Activated CD4-positive, CD25-positive, alpha-beta regulatory T cell (primary cell): ENCODE measurements at places on chromosomes 4 and X.

DNA sequence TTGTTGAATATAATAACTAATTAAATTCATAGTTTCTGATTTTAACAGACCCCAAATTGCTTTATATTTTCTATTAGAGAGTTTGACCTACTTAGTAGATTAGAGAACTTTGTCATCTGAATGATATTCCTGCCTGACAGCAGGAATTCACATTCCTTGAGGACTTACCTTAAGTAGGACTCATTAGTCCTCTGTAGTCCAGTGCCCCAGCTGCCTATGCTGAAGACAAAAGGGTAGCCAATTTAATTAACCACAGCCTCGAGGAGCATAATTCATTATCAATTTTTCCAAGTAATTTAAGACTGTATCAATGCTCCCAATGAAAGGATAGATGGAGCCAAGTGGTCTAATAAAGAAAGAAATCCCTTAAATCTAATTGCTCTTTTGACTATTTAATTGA, 1405.0 kb upstream of the IGFBP7 start:
- DNase-seq = no peak

GRCh38 chr4:173731257-173731656, 201.2 kb upstream of the HAND2 start:
- no peak for DNase-seq

DNA sequence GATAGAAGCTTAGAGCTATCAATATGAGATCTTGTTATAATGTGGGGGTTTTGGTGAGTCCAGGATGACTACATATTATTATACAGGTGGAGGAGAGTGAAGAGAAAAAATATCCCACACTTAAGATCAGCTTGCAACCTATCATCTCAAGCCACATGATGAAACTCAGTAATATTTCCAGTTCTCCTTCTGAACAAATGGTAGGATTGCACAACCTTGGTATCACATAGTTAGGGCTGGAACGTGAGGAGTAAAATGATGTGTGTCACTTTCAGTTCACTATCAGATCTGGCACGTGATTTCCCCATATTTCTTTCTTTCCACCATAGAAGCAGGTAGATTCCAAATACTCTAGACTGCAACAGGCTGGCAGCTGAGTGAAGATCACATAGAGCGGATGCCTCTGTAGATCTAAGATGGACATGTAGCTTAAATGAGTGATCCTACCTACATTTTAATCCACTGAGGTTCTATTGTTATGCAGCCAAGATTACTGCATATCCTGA, 150.6 kb upstream of the ANKRD50 start:
- no peak for DNase-seq

DNA sequence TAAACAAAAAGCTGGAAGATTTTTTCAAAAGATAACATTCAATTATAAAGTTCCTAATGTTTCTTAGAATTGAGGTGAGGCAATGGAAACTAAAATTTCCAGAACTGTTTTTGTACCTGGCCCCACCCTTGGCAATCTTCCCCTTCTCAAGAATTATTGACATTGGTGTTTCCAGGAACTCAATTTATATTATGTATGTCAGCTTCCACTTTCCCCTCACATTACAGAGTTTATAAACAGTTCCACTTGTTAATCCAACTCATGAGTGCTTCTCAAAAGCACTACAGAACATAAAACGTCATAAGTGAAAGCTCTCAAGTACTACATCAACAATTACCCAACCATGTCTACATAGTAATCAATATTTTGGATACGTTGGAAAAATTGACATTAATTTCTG, 107.4 kb downstream of the FAM13A start:
- no peak for DNase-seq

- DNase-seq = no peak
These were observed 991.6 kb downstream of the FAT4 start for GRCh38 chr4:126306152-126306869.

- DNase-seq = no peak
These were observed 45.5 kb downstream of the TSPAN7 start for GRCh38 chrX:38606821-38607220.

DNA sequence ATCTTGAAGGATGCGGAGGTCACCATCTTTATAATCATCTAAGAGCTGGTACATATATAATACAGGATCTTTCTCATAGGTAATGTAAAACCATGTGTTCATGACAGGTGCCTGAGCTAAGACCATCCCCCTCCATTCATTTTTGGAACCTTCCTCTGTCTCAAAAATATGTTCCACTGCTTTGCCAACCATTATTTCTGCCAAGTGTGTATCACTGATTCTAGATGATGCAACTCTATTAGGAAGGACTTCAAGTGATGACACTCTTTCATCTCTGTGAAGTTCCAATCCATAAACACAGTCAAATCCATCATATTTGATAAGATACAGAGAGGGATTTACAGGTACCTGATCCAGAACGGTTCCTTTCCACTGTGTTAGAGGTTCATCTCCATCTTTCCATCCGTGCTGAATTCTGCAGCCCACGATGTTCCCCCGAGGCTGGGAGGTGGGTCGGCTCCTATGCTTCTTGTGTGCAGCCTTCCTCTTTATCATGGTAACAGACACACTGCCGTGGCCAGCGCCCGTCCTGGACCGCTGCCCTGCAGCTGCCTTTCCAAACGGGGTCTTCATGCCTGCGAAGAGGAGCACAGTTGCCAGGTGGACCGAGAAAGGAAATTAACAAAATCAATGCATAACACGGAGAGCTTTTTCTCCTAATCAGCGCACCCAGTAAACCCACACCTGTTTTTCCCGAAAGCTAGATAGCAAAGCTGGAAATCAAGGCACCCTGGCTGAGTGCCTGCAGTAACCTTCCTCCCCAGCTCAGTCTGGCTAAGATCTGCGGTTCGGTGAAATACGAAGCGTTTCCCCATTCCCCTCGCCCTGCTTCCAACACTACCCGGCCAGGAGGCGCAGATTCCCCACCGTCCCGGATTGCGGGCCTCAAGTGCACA, 718 bp downstream of the SPIN3 start:
- no peak for DNase-seq

GRCh38 chr4:180665481-180665880, 1577.7 kb upstream of the TENM3 start:
- no peak for DNase-seq

DNA sequence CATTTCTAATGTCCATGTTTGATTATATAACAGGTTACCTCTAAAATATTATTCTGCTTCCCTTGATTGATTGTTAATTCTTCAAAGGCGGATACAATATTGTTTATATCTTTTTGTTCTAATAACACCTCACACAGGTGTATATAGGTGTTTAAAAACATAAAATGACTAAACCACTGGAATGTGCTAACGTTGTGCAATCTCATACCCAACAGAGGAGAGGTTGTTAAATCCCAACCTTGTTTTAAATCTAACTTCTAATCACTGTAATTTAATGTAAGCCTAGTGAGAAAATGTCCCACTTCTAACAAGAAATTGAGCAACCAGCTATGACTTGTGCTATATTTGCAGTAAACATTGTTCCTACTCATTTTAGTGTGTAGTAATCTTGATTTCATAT, 1.3 kb downstream of the ODAM start:
- no peak for DNase-seq

GRCh38 chr4:109872950-109873656, 25.2 kb downstream of the LRIT3 start:
- DNase-seq = no peak

GRCh38 chr4:41106081-41106480, 108.3 kb downstream of the APBB2 start:
- no peak for DNase-seq

DNA sequence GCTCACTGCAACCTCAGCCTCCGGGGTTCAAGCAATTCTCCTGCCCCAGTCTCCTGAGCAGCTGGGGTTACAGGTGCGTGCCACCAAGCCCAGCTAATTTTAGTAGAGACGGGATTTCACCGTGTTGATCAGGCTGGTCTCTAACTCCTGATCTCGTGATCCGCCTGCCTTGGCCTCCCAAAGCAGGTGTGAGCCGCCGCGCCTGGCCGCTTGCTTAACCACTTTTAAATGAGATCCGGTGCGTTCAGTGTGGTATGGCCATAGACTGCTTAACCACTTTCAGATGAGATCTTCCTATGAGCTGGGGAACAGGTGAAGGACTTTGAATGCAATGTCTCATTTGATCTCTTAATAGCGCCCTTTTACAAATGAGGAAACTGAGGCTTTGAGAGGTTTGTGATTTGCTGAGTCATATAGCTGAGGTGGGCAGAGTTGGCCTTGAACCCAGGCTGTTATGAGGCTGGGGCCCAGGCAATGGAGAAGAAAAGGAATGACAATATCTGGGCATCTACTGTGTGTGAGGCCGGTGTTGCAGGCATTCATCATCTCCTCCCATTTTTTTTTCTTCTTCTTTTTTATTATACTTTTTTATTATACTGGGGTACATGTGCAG, 41.9 kb upstream of the NSG1 start:
- no peak for DNase-seq

- DNase-seq = no peak
These were observed 99.2 kb upstream of the ARSJ start for GRCh38 chr4:114078636-114079035.

- DNase-seq = no peak
These were observed 2.1 kb downstream of the SEL1L3 start for GRCh38 chr4:25860586-25861279.

- DNase-seq = no peak
These were observed 501.6 kb upstream of the SMIM31 start for GRCh38 chr4:164252286-164252685.

- DNase-seq = no peak
These were observed 2.1 kb upstream of the ZNF141 start for GRCh38 chr4:335515-335914.

DNA sequence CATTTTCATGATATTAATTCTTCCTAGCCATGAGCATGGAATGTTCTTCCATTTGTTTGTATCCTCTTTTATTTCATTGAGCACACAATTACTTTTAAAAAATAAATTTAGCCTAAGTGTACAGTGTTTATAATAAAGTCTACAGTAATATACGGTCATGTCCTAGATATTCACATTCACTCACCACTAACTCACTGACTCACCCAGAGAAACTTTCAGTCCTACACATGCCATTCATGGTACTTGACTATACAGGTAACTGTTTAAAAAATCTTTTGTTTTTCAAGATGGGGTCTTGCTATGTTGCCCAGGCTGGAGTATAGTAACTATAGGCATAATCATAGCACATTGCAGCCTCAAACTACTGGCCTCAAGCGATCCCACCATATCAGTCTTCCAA, 348.1 kb downstream of the RAPGEF2 start:
- no peak for DNase-seq

GRCh38 chrX:48883729-48884128, 13.8 kb downstream of the TIMM17B start:
- no peak for DNase-seq

DNA sequence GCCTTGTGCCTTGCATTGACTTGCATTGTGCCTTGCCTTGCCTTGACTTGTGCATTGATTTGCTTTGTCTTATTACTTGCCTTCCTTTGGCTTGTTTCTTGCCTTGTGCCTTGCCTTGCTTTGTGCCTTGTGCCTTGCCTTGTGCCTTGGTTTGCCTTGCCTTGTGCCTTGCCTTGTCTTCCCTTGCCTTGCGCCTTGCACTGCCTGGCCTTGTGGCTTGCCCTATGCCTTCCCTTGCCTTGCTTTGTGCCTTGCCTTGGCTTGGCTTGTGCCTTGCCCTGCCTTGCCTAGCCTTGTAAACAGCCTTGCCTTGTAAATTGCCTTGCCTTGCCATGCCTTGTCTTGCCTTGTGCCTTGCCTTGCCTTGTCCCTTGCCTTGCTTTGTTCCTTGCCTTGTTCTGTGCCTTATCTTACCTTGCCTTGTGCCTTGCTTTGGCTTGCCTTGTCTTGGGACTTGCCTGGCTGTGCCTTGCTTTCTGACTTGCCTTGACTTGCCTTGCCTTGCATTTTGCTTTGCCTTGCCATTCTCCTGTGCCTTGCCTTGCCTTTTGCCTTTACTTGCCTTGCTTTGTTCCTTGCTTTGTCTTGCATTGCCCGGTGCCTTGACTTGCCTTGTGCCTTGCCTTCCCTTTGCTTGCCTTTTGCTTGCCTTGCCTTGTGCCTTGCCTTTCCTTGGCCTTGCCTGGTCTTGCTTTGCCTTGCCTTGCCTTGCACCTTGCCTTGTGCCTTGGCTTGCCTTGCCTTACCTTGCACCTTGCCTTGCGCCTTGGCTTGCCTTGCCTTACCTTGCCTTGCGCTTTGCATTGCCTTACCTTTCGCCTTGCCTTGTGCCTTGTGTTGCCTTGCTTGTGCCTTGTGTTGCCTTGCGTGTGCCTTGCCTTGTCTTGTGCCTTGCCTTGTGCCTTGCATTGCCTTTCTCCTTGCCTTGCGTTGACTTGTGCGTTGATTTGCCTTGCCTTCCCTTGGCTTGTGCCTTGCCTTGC, 97.5 kb downstream of the TAB3 start:
- no peak for DNase-seq

DNA sequence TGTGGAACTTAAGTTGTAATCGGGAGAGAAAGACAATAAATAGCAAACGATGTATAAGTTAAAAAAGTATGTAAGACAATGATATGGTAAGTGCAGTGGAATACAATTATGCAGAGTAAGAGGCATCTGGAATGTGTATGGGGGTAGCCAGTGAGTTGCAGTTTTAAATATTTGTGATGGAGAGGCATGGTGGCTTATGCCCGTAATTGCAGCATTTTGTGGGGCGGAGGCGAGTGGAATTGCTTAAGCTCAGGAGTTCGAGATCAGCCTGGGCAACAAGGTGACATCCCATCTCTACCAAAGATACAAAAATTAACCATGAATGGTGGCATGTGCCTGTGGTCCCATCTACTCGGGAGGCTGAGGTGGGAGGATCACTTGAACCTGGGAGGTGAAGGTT, 52.5 kb upstream of the WDFY3 start:
- DNase-seq = no peak

DNA sequence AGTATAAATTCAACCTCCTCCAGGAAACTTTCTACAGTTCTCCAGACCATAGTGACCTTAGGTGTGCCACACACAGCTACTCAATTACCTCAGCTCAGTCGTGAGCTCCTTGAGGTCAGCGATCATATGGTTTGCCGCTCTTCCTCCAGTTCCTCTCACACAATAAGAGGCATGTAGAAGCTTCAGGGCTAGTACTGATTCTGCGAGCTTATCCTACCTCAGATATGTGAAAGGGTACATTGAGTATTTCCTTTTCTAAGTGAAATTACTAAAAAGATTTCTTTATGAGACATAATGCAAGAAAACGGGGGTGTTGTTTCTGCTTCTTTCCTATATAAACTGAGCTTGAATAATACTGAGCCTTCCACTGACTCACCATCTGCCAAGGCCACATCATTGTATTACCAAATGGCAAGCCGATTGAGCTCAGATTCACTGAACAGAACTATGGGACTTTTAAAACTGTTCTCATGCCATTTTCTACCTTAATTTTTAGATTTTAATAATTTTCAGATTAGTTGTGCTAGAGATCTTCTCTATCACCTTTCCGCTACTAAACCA, 183.1 kb downstream of the HS6ST2 start:
- no peak for DNase-seq
